GM04503 (cell line): ENCODE measurements at places on chromosomes 12 and 14.

- DNase-seq, result no peak
Observed at GRCh38 chr12:94445662-94446061, 14.0 kb downstream of the CEP83 start.

DNA sequence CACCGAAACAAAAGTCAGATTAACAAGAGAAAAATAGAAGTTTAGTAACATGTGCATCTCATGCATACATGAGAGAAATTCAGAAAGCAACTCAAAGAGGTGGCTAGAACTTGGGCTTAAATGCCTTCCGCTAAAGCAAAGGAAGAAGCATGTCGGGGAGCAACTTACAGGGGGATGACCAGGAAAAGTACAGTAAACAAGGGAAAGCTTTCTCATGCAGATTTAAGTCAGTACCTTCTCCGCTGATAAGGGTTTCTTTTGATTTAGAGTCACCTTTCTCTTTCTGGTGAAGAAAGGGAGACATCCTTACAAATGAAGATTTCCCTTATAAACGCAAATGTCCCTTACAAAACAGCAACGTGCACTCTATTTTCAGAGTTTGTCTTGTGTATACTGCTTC, 6.0 kb upstream of the RNASE6 start:
- no peak for DNase-seq

GRCh38 chr12:124471828-124472227, 95.6 kb downstream of the NCOR2 start:
- DNase-seq, result no peak

GRCh38 chr12:45713078-45713477, 16.4 kb upstream of the ARID2 start:
- no peak for DNase-seq

DNA sequence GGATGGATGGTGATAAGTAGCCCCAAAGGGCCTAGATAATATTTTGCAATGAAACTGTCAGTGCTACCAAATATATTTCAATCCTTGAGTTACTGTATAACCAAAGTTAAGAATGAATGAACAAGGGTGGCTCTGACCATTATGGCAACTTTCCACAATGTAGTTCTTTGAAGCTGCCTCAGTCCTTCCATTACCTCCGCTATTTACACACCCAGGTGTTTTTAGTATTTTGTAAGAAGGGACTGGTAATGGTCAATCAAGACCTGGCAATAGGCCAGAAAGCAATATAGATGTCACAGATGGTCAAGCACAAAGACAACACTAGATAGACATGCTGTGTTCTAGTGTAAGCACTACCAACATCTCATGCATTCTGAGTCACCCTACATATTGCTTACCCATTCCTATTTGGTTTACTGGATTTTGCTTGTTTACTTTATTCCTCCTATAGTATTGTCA, 16.3 kb downstream of the DUSP16 start:
- no peak for DNase-seq

- DNase-seq, result no peak
Observed at GRCh38 chr12:57626921-57627445, 6.0 kb downstream of the B4GALNT1 start.

DNA sequence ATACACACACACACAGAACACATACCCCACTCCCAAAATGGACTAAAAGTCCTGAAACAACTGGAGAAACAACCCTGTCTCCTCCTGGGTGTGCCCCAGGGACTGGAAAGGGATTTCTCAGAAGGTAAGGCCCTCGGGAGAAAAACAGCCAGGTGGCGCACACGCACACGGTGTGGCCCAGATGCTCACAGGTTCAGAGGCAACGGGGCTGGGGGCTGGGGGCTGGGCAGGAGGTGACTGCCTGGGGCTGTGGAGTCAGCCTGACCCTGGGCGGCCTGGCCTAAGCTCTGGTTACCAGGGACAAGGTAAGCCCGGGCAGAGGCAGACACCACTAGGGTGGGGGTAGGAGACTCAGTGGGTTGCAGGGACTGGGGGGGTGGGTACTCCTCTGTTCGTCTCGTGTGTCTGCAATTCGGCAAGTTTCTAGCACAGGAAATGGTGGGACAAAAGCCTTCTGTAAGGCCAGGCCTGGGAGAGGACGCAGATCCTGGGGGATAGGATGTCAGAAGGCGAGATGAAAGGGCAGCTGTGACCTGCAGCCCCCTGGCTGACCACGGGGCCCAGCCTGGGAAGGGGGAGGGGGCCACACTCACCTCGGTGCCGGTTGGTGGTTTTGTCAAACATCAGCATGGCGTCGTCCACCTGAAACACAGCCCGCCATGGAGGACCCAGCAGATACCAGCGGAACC, 10.4 kb downstream of the MSI1 start:
- DNase-seq, result no peak

DNA sequence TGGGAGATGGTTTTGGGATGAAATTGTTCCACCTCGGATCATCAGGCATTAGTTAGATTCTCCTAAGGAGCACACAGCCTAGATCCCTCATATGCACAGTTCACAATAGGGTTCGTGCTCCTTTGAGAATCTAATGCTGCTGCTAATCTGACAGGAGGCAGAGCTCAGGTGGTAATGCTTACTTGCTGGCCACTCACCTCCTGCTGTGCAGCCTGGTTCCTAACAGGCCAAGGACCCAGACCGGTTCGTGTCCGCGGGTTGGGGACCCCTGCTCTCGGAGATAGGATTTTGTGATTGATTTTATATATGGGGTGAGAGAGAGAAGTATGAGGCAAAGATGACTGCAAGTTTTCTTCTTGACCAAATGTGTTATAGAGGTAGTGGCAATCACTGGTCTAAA, 57.5 kb downstream of the CCDC91 start:
- DNase-seq, result no peak

DNA sequence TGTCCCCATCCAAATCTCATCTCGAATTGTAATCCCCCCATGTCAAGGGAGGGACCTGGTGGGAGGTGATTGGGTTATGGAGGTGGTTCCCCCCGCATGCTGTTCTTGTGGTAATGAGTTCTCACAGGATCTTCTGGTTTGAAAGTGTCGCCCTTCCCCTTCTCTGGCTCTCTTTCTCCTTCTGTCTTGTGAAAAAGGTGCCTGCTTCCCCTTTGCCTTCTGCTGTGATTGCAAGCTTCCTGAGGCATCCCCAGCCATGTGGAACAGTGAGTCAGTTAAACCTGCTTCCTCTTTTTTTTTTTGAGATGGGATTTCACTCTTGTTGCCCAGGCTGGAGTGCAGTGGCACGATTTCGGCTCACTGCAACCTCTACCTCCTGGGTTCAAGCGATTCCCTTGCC, 104.0 kb downstream of the CCDC91 start:
- no peak for DNase-seq

GRCh38 chr12:79023784-79024183, 159.2 kb downstream of the SYT1 start:
- no peak for DNase-seq

DNA sequence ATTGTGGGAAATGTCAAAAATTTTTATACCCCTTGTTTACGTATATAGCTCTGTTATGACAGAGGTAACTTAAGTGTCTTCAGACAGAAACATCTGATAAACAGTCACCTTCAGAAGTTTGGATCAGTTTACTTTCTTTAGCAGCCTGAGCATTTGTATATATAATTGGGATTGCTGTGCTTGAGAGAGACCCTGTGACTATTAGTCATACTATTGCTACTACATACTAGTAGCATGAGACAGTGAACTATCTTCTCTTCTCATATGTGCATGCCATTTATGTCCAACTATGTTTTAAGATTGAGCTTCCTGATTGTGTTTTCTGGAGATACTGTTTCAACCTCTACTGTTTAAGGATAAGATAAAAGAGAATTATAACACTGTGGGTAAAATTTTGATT, 101.5 kb downstream of the PDE6H start:
- no peak for DNase-seq

GRCh38 chr14:24079491-24080141, 8.3 kb downstream of the CPNE6 start:
- DNase-seq, result no peak

DNA sequence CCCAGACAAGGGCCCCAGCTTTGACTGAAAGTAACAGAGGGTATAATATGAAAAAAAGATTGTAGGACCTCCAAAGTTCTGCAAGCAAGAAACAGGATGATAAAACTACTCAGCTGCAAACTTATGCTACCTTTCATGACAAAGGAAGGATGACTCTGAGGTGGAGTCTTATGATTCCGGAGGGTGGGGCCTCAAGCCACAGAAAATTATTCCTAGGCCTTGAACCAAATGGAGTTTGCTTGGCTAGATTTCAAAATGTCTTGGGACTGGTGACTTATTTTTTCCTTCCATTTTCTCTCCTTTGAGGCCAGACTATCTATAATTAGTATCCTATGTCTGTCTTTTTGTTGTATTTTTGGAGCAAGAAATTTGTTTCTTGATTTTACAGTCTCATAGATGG, 336.4 kb downstream of the LRIG3 start:
- no peak for DNase-seq

DNA sequence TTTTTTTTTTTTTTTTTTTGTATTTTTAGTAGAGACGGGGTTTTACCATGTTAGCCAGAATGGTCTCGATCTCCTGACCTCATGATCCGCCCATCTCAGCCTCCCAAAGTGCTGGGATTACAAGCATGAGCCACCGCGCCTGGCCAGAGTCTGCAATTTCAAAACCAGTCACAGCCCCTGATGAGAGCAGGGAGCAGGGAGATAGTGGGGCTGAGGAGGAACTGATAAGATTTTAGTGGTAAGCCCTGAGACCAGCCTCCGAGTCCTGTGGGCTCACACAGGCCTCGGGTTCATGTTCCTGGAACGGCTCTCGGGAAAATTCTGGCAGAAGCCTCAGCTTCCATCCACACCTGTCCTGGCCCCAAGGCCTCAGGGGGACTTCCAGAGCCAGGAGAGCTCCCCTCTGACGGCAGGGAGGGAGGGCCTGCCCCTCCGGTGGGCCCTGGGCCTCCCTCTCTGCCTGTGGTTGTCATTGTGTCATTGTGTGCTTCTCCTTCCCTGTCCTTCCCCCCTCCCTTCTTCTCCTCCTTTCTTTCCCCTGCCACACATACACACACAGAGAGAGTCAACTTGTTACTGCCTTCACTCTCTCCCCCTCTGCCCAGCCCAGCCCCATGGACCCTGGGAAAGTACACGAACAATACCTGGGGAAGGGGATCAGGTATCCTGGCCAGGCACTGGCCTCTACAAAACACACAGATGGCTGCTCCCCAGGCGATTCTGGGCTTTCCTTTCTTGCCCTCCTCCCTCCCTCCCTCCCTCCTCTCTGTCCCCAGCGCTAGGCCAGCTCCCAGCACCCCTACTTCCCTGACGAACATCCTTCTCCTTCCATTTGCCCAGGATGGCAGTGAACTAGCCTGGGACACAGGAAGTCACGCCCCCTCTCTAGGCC, 294.1 kb downstream of the DPF3 start:
- no peak for DNase-seq

DNA sequence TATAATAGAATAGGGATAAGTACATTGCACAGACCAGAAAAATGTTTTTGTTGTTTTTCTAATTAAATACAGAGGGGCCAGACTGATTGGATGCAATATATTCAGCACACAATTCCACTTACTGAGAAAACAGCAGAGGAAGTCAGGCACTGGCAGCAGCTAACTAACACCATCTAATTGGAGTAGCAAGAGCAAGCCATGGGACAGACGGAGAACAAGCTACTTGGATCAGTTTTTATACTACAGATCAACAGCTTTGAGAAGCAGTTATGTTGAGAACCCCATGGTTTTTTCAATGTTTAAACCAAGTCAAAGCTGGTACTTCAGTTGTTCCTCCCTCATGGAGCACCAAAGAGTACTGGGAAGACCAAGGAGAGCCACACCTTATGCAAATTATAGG, 1249.4 kb downstream of the LRFN5 start:
- DNase-seq, result no peak

GRCh38 chr14:46596236-46596635, 55.3 kb downstream of the RPL10L start:
- no peak for DNase-seq

DNA sequence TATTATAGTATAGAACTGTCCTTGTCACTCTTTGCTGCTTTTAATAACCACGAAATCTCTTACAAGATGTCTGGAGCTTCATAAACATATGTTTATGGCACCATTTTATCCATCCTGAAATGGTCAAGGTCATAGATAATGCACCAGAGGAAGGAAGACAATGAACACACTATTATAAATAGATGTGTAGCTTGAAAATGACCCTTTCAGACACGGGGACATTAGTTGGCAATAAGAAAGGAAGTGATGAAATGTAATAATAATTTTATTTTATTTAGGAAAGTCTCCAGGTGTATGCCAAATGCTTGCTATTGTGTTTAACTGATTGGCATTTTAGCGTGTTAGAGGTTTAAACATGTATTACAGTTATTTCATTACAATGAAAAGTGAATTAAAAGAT, 36.8 kb upstream of the SLC38A2 start:
- no peak for DNase-seq

DNA sequence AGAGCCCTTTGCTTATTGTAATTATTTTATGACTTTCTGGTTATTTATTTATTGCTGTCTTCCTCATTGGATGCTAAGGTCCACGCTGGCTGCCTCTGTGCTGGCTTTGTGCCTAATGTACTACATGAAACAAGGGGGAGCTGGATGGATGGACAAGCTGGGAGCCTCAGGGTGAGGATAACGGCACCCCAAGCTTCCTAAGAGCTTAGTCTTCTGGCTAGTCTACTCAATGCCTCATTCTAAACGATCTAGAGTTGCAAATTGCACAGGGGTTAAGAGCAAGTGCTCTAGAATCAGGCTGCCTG, 172.0 kb downstream of the CHST11 start:
- no peak for DNase-seq

DNA sequence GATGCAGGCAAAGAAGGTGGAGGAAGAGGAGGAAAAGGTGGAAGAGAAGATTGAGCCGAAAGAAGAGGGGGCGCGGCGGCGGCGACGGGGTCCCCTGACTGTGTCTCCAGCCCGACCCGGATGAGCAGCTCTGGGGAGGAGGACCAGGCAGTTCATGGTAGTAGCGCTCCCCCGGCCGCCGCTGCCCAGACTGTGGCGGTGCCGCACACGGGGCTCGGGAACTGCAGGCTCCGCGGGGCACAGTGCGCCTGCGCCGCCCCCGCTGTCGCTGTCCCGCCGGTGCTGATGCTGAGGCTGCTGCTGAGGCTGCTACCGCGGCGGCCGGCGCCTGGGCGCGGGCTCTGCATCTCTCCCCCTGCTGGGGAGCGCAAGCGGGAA, at the start of gene KCNH5:
TSS of gene KCNH5 (minus strand) at position 225 of the 378 bp plus-strand sequence. CDS start 272 bp downstream, outside the sequence.
- no peak for DNase-seq

GRCh38 chr12:33770652-33771051, 251.6 kb upstream of the ALG10 start:
- DNase-seq, result no peak

DNA sequence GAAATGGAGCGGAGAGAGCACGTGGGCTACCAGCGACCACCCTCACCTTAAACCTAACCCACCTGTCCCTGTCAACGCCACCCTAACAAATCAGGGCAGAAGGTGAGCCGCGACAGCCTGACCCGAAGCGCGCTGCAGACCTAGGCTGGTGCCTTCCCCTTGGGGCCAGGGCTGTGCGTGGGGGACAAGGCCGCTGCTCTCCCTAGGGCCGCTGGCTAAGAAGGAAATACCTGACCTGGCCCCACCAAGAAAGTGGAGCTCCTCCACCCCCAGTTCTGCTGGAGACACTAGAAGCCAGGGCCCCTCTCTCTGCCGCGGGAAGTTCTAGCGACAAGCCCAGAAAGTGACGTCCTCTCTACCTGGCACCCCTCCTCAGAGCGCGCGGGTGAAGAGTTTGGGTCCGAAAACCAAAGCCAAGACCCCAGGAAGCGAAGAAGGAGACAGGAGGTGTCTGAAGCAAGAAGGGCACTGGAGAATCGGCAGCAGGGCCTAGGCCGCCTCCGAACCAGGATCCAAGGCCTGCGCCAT, 7.5 kb downstream of the SIX1 start:
- DNase-seq, result no peak

- no peak for DNase-seq
Observed at GRCh38 chr12:78185109-78185508, 354.4 kb downstream of the NAV3 start.
